ENCODE measurements at places on chromosomes 11 and 22. TPM values are rescaled to one million over a fixed set of nuclear protein-coding genes. Genes with fewer than 3 reads are reported as not detected.

- peak; percentile 84 for DNase-seq
- H3K36me3 ChIP-seq = no peaks in the 10 kb centered on the region
- peaks cover 19% of the 10 kb centered on the region for H3K4me1 ChIP-seq
- no peak overlapping the region for H3K4me3 ChIP-seq
These were observed 64.9 kb downstream of the NECTIN1 start for GRCh38 chr11:119664063-119664572.

- H3K4me3 ChIP-seq = no peak overlapping the region
- peaks cover 41% of the 10 kb centered on the region for H3K4me1 ChIP-seq
- no peaks in the 10 kb centered on the region for H3K27me3 ChIP-seq
- peak overlapping the region; percentile 53 for H3K27ac ChIP-seq
These were observed 4.0 kb downstream of the PLXNB2 start for GRCh38 chr22:50303515-50303847.

The INS gene
- polyA plus RNA-seq = 1.1 TPM

- H3K27ac ChIP-seq = no peak overlapping the region
- peak; percentile 27 for DNase-seq
- no peak overlapping the region for H3K4me3 ChIP-seq
- peaks cover 2% of the 10 kb centered on the region for H3K4me1 ChIP-seq
These were observed 395.0 kb upstream of the CCDC90B start for GRCh38 chr11:83681031-83681781.

DNA sequence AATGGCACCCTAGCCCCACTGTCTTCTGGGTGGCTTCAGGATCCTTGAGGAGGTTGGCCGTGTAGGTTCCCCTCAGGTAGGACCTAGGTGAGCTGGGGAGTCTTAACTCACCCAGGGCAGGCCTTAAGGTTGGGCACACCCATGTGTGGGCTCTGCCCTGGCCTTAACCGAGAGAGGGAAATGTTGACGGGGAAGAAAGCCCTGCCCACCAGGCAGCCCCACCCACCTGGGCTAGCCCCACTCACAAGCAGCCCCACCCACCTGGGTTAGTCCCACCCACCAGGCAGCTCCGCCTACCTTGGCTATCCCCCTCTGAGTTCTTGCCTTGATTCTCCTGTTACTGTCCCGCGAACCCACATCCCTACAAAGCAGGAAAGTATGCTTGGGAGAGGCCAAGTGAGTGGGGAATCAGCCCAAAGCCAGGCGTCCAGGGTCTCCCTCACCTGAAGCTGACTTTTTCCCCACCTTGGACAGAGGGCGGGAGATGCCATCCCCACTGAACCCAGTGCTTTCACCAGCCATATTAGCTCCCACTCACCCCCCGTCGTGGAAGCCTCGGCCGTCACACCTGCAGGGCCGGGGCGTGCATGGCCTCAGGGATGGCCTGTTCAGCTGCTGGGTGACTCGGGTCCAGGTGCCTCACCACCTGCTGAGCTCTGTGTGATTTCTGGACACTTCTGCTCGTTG is at the start of gene MYEOV:
Gene MYEOV, plus strand, starts transcription at position 337 of the 687 bp plus-strand sequence. CDS start 1,200 bp downstream, outside the sequence.
- H3K36me3 ChIP-seq = no peaks in the 10 kb centered on the region
- H3K4me3 ChIP-seq = no peak within 1 kb of the TSS
- H3K4me1 ChIP-seq = peaks cover 67% of the 10 kb centered on the region
- peak; percentile 52 for DNase-seq

DNA sequence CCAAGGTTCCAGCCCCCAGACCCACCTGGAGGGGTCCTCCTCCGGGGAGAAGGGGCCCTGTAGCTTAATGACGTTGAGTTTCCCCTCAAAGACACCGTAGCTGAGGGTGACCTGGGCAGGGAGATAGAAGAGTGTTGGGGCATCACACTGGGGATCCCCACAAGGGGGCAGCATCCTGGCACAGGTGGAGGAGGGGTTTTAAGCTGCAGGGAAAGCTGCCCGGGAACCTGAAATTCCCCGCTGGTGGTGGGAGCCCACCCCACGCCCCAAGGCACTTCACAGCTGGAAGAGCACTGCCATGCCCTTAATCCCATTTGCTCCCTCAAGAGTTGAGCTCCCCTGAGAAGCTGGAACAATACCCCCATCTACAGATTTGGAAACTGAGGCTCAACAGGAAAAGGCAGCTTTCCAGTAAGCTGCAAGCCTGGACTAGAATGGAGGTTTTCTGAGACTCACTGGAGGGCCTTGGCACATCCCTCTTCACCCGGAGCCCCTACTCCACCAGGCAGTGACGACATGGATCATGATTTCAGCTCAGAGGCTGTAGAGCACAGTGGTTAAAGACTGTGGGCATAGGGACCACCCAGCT is 13.7 kb downstream of the MFNG start:
- peaks cover 2% of the 10 kb centered on the region for H3K36me3 ChIP-seq
- peak; percentile 49 for DNase-seq
- H3K27ac ChIP-seq = no peak overlapping the region
- H3K27me3 ChIP-seq = no peaks in the 10 kb centered on the region
- peaks cover 6% of the 10 kb centered on the region for H3K4me1 ChIP-seq

DNA sequence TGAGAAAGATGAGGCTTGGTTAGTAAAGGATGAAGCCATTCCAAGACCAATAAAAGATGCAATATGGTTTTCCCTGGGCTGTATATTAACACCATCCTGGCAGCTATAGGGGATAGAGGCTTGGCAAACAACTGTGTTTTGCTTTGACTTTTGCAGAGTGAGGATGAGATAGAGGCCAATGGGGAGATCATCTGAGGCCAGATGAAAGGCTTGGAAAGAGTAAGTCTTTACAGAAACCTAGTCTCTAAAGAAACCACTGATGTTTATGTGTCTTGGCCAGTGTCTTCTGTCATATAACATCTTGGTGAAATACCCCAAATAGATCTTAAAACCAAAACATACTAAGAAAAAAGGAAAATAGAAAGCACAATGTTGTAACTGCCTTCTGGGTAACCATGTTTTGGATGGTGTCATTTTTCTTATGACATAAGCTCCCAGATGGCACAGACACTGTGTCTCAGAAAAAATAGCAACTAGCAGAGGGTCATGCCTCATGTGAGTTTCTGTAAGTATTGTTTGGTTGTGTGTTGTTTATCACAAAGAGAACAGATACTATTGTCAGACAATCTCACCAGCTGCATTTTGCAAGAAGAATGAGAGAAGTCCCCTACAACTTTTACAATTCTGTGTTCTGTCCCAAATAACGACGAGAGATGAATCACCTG is 305.4 kb downstream of the ST3GAL4 start:
- no peak overlapping the region for H3K4me3 ChIP-seq
- H3K36me3 ChIP-seq = no peaks in the 10 kb centered on the region
- no peaks in the 10 kb centered on the region for H3K27me3 ChIP-seq
- no peak for DNase-seq
- H3K27ac ChIP-seq = no peak overlapping the region

The CDC45 gene
- 2.2 TPM for polyA plus RNA-seq

DNA sequence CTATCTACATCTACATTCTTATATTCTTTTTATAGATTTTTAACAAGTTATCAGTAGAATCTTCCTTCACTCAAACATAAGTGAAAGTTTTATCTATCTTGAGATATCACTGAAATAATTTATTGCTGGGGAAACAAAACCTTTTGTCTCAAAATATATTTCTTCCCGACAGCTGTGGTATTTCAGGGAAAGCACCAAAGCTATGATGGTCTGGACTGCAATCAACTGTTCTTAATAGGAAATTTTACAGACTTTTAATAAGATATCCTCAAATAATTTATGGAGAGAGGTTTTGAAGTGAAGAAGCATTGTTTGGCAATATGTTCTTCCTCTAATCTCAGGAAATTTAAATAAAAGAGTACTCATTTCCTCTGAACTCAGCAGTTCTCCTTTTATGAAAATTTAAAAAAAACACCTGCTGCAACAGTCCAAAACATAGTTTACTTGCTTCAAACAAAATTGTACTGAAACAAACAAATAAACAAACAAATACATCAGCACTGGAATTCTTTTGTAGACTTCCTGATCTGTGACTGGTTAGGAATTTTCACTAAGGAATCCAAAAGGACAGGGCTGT is 33.9 kb upstream of the EIF3M start:
- DNase-seq = no peak
- H3K4me1 ChIP-seq = no peaks in the 10 kb centered on the region
- no peak overlapping the region for H3K27ac ChIP-seq
- peaks cover 2% of the 10 kb centered on the region for H3K27me3 ChIP-seq
- H3K36me3 ChIP-seq = no peaks in the 10 kb centered on the region

- no peak overlapping the region for H3K27ac ChIP-seq
- no peak for DNase-seq
- H3K4me1 ChIP-seq = no peaks in the 10 kb centered on the region
- no peaks in the 10 kb centered on the region for H3K36me3 ChIP-seq
These were observed 35.3 kb upstream of the SC5D start for GRCh38 chr11:121257289-121257688.

The MUC15 gene
- not detected for polyA plus RNA-seq

The OR6T1 gene
- polyA plus RNA-seq = not detected
